Hypothalamus (tissue), 51 donors: ENCODE measurements at places on chromosomes 5 and 9.

GRCh38 chr5:76582230-76583162 lies 40.7 kb downstream of the F2RL2 start:
- DNase-seq = no peak

DNA sequence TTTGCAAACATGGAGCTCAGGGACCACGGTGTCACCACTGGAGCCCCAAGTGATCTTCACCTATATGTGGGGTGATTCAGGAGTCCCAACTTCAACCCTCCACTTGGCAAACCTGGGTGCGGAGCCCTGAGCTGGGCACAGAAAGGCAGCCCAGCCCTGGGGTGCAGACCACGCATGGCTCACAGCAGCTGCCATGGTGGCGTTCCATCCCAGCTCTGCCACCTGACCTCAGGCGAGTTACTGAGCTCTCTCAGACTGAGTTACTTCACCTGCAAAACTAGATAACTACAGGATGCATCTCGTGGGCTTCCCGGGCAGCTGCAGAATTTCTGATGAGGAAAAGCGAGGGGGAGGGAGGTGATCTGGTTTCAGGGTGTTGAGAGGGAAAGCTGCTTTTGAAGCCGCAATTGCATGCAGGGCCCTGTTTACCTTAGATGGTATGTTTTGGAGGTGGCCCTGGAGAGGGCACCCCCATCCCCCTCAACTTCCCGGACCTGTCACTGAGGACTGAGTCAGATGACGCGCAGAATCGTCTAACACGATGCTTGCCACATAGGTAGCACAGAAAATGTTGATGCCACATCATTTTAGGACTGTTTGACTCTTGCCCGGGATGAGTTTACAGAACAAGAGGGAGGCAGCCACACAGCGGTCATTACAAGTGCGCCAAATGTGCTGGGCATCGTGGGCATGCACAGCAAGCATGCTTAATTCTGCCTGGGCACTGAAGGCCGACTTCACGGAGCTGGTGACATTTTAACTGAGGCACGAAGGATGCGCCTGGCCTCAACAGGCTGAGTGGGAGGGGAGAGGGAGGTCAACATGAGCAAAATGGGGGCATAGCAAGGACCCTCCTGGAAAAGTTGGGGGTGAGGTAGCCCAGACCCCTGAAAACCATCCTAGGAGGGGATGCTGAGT lies 154.6 kb downstream of the COL23A1 start:
- no peak for DNase-seq

DNA sequence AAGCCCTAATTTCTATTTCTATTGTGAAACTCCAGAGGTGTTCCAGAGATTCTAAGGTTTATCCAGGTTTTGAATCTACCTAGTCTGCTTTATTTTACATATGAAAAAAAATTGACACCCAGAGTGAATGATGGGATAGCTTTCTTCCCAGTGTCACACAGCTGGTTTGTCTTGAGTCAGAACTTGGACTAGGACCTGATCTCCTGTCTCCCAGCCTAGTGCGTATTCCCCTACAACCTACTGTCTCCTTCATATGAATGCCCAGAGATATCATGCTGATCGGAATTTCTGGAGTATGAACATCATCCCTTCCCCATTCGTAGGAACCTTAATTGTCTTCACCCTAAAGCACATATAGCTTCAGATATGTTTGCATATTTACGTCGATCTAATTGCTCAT lies 524.2 kb downstream of the SPATA31D1 start:
- no peak for DNase-seq

DNA sequence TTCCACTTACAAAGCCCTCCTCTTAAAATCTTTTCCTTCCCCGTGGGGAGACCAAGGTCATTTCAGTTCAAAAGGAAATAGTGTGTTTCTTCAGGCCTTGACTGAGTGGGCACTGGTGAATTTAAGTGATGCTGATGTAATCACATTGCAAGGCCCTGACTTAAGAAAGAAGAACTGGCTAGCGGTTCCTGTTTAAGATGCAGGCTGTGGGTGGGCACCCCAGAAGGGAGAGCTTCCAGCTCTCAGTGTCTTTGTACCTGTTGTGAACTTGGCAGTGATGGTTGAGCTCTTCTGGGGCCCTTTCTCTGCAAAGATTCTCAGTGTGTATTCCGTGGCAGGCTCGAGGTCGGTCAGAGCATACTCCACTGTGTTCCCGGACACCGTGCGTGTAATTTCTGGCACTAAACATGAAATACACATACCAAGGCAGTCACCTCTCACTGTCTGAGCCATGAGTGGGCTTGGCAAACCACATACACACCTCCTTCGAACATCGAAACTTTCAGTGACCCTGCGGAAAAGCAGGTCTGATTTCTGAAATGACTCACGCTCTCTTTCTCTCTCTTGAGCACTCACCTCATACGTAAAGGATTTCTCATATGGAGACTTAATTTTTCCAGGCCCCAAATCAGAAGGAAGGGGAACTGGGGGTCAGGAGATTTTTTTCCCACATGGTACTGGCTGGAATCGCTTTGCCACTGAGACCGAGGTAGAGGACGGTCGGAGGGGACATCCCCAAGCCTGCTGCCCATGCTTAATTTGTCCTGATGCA lies 81.9 kb downstream of the TNC start:
- peak; percentile 20 for DNase-seq

GRCh38 chr5:178213003-178213461 lies 8.7 kb downstream of the HNRNPAB start:
- no peak for DNase-seq

GRCh38 chr9:130713286-130713960 lies 19.8 kb downstream of the EXOSC2 start:
- no peak for DNase-seq

- no peak for DNase-seq
Measured at GRCh38 chr5:17312358-17312757, 94.9 kb downstream of the BASP1 start.

DNA sequence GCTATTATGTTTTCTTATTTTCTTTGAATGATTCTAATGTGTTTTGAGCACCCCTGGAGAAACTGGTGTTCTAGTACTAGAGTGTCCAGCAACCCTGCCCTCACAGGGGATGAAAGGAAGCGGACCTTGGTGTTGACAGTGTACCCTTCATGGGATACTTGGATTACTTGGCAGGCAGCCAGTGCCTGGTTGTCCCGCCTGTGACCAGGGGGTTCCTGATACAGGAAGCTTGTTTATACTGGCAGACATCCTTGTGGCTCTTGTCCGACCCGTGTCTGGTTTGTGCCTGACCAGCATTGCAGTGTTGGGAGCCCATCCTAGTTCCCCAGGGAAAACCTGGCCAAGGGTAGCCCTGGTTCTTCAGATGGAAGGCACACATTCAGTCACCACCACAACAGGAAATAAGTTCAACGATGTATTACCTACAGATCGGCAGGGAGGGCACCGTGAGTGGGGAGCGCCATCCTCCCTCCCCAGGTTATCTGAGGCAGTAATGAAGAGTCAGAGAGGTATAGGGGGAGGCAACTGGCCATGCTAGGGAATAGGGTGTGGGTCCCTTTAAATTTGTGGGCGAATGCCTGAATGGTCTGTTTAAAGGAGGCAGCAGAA lies 47.3 kb downstream of the CACNA1B start:
- no peak for DNase-seq

- no peak for DNase-seq
Measured at GRCh38 chr9:84228130-84228720, 112.3 kb downstream of the SLC28A3 start.

GRCh38 chr5:33563983-33564908 lies 123.5 kb downstream of the TARS1 start:
- DNase-seq = no peak

- no peak for DNase-seq
Measured at GRCh38 chr9:137761032-137761431, 116.5 kb upstream of the CACNA1B start.

DNA sequence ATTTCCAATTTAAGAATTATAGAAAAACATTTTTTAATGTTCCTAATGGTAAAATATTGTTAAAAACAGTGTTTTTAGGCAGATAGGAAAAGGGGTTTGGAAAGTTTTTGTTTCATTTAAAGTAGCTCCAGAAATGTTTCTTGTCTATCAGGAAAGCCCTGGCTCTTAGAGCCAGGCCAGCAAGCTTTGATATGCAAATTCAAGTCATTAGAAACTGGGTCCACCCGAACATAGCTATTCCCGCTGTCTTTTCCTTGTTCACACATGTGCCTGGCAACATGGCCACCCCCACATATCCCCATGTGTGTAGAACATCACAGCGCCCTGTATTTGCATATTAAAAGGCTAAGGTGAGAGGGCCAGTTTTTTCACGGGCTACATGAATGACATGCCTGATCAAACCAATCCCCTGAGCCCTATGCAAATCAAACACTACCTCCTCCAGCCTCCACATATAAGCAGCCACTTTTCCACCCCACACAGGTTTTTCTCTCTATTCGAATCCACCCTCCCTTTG lies 925.3 kb upstream of the CDH10 start:
- DNase-seq = no peak

DNA sequence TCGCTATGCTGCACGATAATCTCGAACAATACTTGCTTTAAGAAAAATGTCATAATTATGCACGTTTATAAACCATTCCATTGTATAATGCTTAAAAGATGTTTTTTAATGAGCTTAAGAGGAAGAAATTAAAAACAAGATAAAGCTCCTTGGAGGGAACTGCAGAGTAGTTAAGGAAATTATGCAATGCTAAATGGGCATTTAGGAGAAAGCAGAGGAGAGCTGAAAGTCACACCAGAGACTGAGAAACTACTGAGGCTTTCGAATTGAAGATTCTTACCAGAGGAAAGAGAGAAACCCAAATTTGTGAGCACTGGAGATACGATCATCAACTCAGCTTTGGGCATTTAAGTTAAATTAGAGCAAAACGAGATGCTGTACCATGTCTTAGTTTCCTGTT lies 119.4 kb downstream of the CDH10 start:
- no peak for DNase-seq

DNA sequence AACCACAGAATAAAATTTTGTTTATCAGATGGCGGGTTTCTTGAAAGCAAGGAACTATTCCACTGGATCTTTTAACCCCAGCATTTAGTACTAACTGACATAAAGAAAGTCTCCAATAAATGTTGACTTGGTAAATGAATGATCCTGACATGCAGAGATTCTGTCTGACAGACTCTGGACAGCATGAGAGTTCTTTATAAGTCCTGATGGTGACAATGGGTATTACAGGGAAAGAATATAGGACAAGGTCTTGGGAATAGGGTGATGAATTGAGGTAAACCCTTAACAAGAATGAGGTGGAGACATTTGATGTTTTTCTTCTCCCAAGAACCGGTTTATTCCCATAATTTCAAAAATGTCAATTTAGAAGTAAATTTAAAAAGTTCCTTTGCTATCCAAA lies 453.9 kb downstream of the TUSC1 start:
- no peak for DNase-seq

- DNase-seq = no peak
Measured at GRCh38 chr5:132487841-132488555, 2.6 kb downstream of the IRF1 start.

GRCh38 chr9:37953775-37954437 lies 50.0 kb upstream of the SLC25A51 start:
- no peak for DNase-seq

GRCh38 chr5:116572350-116573278 lies 2.0 kb downstream of the SEMA6A start:
- peak; percentile 24 for DNase-seq

- DNase-seq = no peak
Measured at GRCh38 chr5:1541702-1542400, 18.1 kb upstream of the LPCAT1 start.
